LHCN-M2 (cell line): ENCODE measurements at places on chromosomes 1 and 21. TPM values are rescaled to one million over a fixed set of nuclear protein-coding genes. Genes with fewer than 3 reads are reported as not detected.

The MAST2 gene
- total RNA-seq, result 30.3 and 51.4 TPM in 2 replicates

The C1orf185 gene
- not detected in 2 replicates for total RNA-seq

The DENND2C gene
- 4.1 and 4.6 TPM in 2 replicates for total RNA-seq

The LRRC8C gene
- total RNA-seq, result 4.8 and 5.7 TPM in 2 replicates

The MNDA gene
- total RNA-seq, result not detected in 2 replicates

The CTSS gene
- total RNA-seq, result 5.6 and 6.1 TPM in 2 replicates

The SLC44A5 gene
- total RNA-seq, result 0.11 TPM in 1 of 2 replicates, not detected in the other

The SH2D2A gene
- not detected in 2 replicates for total RNA-seq

The FOXO6 gene
- total RNA-seq, result 0.19 and 0.23 TPM in 2 replicates

The RXRG gene
- total RNA-seq, result not detected in 2 replicates

The KCNA3 gene
- not detected in 2 replicates for total RNA-seq

The PALMD gene
- 56.5 and 75.1 TPM in 2 replicates for total RNA-seq

The LCE4A gene
- not detected in 2 replicates for total RNA-seq

The OLFM3 gene
- not detected in 2 replicates for total RNA-seq

The NECAP2 gene
- 51.9 and 52.4 TPM in 2 replicates for total RNA-seq

The COL16A1 gene
- 9.8 and 11.5 TPM in 2 replicates for total RNA-seq

The S100A1 gene
- 0.86 TPM in 1 of 2 replicates, not detected in the other for total RNA-seq
